ENCODE measurements at places on chromosomes 3 and 15.

DNA sequence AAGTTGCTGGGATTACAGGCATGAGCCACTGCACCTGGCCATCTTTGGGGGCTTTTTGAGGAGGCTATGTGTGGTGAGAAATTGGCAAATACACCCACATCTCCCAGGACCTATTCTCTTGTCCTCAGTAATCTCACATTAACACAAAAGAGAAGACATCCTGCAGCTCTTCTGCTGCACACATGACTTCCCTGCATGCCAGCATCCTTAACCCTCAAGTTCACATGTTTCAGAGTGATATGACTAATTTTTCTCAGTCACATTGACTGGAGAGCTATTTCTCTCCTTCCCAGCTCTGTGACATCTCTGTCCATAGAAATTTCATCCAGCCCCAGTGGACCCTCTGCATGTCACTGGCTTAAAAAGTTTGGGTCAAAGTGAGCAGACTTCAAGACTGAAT is 1.9 kb upstream of the SKIC8 start:
- DNase-seq = no peak

DNA sequence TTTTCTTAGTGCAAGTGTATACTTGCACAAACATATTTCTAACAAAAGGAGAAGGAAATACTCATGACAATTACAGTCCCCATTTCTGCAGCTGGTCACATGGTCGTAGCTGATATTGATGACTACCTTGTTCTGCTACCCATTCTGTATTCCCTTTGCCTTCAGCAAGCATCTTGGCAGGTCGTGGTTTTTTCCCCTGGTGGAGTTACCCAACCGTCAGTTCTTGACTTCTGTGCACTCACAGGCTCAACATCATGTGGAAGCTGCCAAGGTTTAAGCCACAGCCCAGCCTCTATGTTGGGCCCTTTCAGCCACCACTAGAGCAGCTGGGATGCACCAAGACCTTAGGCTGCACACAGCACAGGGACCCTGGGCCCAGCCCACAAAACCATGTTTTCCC is 56.1 kb downstream of the VGLL3 start:
- no peak for DNase-seq

- no peak for DNase-seq
These were observed 7.2 kb upstream of the IQCF6 start for GRCh38 chr3:51786267-51786666.

- no peak for DNase-seq
These were observed 405.8 kb downstream of the IGSF11 start for GRCh38 chr3:118628704-118629341.

DNA sequence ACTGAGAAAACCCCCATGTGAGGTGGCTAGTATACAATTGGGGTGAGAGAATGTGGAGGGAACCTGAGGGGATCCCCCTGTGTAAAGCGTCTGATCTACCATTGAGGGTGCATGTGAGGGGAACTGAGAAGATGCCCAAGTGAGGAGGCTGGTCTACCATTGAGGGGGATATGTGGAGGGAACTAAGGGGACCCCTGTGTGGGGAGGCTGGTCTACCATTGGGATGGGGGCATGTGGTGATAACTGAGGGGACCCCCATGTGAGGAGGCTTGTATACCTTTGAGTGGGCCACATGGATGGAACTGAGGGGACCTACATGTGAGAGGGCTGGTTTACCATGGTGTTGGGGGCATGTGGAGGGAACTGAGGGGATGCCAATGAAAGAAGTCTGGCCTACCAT is 160.8 kb downstream of the FBLN2 start:
- no peak for DNase-seq

DNA sequence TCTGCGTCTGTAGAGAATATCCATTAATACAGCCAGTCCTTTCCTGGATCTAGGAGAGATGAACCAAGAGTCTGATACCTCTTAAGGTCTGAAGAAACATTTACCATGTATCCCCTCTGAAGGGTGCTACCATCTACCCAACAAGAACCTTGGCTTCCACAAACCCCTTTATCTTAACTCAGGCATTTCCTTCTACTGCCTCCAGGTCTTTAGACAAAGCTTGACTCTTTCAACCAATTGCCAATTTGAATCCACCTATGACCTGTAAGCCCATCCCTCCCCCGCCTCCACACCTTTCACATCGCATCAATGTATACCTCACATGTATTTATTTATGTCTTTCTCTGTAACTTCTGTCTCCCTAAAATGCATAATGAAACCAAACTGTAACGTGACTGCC is 139.5 kb downstream of the SNRK start:
- no peak for DNase-seq

GRCh38 chr3:127820221-127820825 is 2.0 kb downstream of the MGLL start:
- DNase-seq = no peak

- no peak for DNase-seq
These were observed 64.2 kb upstream of the TIMP4 start for GRCh38 chr3:12222775-12223485.

- no peak for DNase-seq
These were observed 25.6 kb upstream of the ZNF280D start for GRCh38 chr15:56758770-56759449.

DNA sequence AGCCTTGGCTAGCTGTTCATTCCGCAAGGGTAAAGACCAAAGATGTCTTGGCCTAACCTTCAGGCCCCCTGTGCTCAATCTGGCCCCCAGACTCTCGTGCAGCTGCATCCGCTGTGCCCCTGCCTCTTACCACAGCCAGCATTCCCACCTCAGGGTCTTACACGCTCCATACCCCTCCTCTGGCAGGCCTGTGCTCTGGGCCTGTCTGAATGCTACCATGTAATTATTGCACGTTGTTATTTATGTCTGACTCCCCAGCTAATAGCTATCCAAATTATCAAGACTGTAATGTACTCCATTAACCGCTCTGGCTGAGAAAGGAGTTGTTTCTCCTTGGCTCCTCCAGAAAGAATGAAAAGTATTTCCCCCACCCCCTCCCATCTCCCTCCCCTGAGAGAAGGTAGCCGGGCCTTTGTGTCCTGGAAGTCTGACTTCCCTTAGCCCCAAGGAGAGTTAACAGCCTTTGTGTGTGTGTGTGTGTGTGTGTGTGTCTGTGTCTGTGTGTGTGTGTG is 54.5 kb upstream of the UBE2E1 start:
- no peak for DNase-seq

GRCh38 chr3:70421506-70421905 is 109.1 kb upstream of the MDFIC2 start:
- DNase-seq = no peak

DNA sequence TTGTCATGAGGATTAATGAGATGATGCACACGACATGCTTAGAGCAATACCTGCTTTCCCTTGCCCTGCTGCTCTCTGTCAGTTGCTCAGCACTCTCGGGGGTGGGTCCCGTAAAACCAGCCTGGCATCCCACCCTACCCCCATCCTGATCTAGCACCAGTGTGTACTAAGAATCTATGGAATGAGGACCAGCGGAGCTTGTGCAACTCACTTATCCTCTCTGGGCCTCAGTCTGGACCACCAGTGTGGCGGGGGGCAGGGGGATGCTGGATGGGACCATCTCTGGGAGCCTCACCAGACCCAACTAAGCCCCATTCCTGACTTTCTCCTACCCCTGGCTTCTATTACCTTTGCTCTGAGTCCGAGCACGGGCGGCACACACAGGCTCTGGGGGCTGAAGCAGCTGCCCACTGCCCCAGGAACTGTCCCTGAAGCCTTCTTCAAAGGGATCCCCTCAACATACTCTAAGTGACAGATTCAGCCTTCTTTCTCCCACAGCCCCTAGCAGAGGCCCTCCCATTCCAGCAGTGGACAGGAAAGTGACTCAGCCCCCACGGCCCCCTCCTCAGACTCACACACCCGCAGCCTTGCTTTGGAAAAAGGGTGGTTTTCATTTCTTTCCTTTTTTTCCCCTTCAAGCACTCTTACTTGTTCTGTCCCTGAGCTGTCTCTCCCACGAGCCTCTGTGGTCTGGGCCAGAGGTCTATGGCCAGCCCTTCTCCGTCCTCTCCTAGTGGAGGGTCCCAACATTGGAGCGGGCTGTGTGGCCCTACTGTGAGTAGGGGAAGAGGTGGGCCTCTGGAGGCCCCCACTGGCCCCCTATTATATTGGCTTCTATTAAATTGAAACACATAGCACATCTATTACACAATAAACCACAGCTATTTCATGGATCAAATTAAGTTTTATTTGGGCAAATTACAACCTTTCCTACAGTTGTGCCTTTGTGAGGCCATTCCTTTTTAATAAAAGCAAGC is 100.3 kb downstream of the SMAD6 start:
- DNase-seq = no peak

- DNase-seq = no peak
These were observed 1034.1 kb downstream of the MCTP2 start for GRCh38 chr15:95265419-95265997.

DNA sequence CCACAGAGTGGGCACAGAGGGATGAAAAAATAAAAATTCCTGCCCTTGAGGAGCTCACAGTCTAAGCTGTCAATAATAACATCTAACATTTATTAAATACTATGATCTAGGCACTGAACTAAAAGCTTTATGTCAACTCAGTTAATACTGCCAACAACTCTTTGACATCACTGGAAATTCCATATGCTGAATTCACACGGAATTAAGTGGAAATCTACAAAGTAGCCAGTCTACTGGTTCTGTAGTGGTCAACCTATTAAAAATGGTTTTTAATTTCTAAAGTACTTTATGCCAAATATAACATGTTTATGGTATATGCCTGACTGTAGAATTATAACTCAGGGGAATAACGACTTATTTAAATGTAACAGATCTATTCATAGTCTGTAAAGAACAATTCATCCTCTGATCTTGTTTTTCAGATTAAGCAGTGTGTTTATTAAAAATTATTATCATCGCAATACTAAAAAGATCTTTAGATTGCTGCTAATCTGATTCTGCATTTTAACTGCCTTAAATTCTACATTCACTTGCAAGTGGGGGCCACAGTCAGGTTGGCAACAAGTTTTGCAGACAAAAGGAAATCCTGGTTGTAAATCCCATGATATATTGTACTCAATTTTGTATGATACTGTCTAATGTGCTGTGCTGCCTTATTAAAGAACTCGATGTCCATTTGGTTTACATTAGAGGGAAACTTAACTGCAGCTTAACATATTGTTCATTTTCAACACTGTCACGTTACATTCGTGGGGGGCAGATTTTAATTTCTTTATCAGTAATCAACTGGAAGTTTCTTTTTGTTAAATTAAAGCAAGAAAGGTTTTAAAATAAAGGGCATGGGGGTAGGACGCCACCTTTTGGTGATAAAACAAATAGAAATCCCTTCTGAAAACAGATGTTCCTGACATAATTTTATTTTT is 2.6 kb upstream of the FOXP1 start:
- DNase-seq = no peak

DNA sequence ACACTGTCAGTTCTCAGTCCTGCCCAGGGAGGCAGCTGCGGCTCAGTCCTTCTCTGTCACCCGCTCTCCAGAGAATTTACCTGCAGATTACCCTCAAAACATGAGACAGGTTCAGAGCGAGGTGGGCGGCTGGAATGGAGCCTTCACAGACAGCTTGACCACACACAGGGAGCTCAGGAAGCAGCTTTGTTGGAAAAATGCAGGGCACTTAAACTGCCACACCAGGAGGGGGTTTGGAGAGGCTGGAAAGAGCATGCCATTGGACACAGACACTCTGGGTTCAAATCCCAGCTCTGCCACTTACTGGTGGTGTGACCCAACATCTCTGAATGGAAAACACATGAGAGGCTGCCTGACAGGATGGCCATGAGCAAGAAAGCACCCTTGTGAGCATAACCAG is 290.8 kb upstream of the LRRFIP2 start:
- no peak for DNase-seq

DNA sequence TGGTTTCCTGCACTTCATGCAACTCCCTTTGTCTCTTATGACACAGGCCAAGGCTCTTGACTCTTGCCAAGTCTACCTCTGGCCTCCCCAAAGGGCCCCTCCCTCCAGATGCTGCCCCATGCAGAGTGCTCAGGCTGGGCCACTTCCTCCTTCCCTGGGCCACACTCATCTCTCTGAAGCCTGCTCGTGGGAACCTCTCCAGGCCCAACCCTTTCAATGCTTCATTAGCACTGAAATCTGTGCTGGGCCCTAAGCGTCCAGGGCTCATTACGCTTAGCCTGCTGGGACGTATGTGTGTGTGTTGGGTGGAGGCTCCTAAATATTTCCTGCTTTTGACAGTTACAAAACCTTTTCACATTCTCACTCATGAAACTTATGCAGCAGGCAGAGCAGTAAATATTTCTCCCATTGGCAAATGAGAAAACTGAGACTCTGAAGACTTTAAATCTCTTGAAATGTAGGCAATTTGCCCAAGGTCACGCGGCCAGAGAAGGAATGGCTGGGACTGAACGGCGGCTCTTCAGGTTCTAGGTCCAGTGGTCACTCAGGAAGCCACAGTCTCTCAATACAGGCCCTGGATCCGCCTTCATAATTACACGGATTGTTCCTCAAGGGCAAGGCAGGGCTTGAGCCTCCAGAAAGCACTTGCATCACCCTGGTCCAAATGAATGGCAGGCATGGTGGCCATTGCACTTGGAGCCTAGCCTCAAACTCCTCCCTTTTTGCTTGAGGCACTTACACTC is 241.7 kb upstream of the HES1 start:
- no peak for DNase-seq

DNA sequence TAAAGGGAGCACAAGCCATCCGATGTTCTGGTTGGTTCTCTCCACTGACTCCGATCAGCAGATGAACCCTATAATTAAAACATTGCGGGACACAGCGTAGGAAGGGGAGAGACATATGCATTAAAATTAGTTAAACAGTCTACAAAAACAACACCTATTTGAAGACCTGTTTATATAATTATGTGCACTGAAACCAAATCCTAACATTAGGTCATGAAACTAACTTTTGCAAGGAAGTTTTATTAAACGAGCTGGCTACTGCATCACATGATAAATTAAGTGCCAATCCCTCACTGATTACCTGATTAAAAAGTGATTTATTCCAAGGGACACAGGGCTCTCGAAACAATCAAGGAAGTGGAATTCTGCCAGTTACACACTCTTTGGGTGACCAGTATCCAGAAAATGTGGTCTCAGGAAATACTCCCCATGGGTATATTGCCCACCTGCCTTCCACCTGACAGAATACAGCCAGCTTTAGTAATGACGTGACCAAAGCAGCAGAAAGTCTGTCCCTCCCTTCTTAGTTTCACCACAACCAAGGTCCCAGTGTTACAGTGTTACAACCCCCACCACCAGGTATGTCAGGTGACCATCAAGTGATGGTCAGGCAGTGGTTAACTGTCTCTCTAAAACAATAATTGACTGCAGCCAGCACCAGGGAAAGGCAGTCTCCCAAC is 69.5 kb downstream of the HERC1 start:
- no peak for DNase-seq

DNA sequence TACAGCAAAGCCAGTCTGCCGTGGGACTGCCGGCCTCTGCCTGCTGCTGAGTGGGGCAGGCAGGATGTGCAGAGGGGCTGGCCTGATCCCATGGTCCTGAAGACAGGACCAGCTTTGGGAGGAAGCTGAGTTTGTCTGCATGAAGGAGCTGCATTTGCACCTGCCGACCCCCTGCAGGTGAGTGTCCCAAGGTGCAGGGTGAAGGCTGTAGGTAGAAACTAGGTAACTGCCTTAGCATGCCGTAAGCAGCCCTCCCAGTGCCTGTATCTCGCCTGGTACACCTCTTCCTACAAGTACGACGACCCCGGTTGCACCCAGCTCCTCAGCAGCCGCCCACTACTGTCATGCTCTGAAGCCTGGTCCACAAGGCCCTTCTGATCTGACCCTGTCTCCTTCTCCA is 34.9 kb downstream of the AMOTL2 start:
- no peak for DNase-seq

Measured in stimulated activated CD8-positive, alpha-beta memory T cell treated with anti-CD3 and anti-CD28 coated beads, Interleukin-7, amount 100 ng/mL, for 24 hours (primary cell).